ENCODE measurements at places on chromosomes 7 and 10.

DNA sequence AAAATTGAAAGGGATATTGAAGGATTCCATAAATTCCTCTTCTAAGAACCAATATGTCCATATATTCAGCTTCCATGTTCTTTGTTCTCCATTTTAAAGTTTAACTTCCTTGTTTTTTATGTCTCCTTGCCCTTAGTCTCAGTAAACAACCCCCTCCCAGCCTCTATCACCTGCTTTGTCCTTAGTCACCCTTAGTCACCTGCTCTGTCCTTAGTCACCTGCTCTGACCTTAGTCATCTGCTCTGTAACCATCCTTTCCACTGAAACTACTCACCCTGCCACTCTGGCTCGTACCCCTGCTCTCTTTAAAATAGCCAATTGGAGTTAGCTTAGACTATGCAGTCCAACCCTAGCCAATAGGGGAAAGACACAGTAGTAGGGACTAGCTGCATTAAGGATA is 136.2 kb upstream of the TMEM106B start:
- no peak for DNase-seq

DNA sequence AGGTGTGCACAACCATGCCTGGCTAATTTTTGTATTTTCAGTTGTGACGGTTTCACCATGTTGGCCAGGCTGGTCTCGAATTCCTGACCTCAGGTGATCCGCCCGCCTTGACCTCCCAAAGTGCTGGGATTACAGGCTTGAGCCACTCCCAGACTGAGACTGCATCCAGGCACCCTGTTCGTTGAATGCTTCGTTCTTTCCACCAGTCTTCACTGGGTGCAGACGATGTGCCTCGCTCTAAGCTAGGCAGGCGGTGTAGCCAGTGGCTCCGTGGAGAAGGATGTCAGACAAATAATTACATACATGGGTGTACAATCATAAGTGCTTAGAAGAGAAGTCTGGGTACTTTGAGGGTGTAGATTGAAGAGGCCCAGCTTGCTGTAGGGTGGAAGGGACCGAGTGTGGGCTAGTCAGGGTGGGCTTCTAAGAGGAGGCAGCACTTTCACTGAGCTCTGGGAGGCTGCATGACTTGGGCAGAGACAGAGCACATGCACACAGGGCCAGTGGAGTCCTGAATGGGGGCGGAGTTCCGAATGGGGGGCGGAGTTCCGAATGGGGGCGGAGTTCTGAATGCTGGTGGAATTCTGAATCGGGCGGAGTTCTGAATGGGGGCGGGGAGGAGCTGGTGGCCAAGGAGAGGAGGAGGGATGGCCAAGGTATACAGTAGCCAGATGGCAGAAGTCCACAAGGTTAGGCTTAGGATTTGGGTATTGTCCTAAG is 74.3 kb downstream of the COL26A1 start:
- no peak for DNase-seq

DNA sequence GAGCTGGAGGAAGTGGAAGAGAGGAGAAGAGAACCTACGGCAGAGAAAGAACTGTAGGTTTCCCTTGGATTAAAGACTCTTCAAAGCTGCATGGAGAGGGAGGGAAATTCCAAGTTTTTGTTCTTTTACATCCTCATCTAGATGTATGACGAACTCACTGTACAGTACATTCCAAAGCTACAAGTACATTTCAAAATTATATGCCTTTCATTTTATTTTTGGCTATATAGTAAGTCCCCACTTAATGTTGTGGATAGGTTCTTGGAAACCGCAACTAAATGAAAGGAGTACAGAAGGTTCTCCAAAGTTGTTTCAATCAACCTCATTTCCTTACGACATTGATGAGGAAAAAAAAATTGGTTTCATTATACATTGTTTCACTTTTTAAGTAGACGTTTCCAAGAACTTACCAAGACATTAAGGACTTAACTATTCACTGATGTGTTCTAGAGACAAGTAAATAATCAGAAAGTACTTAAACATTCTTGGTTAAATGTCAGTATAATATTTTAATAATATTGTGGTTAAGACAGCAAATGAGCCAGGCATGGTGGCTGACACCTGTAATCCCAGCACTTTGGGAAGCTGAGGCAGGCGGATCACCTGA is 16.1 kb upstream of the JMJD1C start:
- DNase-seq: no peak

DNA sequence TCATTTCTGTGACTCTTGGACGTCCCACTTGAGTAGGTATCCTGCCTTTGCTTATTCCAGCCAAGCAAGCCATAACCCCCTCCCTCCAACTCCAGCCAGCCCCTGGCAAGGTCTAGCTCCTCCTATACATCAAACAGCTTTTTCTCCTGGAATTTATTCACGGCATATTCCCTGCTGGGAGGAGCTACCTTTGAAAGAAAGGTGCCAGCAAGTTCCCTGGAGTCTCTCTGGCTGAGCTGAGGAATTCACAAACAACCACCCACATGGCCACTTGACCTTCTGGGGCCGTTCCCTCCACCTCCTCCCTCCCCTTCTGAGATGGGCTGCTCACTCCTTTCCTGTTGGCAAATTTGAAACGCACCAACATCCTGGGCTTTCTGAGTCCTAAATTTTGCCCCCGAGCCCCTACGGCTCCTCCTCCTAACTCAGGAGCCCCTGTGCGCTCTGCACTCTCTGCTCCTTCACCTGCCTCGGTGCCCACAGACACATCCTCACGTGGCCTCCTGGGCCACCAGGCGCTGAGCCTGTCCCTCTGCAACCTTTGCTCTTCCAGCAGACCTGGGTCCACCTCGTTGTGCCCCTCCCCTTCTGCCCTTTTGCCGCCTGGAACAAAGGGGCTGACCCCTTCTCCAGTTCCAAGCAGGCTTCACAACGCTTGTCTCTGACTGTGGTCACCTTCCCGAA is 48.0 kb downstream of the HSPA12A start:
- DNase-seq: no peak

GRCh38 chr10:124155781-124156435 is 62.5 kb upstream of the CHST15 start:
- no peak for DNase-seq

GRCh38 chr7:140685407-140686087 is 11.0 kb upstream of the NDUFB2 start:
- DNase-seq: no peak

- DNase-seq: no peak
Measured at GRCh38 chr10:28928484-28928883, 251.2 kb downstream of the BAMBI start.

GRCh38 chr7:85286446-85286845 is 99.6 kb upstream of the SEMA3D start:
- DNase-seq: no peak

- no peak for DNase-seq
Measured at GRCh38 chr7:31699050-31699449, 12.0 kb downstream of the PPP1R17 start.

DNA sequence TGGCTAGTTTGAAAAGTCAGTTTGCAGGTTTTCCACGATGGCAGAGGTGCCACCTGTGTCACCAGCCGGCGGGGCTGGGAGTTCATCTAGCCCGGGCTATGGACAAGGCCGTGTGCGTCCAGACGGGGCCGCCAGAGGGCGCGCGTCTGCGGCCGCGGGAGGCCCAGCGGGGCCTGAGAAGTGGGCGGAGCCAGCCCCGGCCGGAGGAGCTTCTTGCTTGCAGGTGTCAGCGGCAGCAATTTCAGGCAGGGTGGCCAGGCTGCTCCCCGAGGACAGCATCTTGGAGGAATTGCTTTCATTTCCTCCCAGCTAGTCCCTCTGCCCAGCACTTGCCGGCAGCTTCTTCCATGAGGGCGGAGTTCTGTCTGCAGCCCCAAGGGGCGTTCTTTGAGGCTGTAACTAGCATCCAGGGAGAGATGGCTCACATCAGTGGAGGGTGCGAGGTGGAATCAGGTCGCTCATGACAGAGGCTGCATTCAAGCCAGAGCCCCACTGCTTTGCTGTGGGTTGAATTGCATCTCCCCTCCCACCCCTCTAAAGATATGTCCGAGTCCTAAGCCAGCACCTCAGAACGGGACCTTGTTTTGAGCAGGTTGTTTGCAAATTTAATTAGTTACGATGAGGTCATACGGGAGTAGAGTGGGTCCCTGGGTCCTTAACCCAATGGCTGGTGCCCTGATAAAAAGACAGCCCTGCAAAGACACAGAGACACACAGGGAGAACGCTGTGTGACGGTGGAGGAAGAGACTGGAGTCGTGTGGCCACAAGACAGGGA is 85.9 kb upstream of the MKI67 start:
- peak; percentile 50 for DNase-seq

GRCh38 chr7:26193432-26194207 is 6.9 kb downstream of the HNRNPA2B1 start:
- no peak for DNase-seq

DNA sequence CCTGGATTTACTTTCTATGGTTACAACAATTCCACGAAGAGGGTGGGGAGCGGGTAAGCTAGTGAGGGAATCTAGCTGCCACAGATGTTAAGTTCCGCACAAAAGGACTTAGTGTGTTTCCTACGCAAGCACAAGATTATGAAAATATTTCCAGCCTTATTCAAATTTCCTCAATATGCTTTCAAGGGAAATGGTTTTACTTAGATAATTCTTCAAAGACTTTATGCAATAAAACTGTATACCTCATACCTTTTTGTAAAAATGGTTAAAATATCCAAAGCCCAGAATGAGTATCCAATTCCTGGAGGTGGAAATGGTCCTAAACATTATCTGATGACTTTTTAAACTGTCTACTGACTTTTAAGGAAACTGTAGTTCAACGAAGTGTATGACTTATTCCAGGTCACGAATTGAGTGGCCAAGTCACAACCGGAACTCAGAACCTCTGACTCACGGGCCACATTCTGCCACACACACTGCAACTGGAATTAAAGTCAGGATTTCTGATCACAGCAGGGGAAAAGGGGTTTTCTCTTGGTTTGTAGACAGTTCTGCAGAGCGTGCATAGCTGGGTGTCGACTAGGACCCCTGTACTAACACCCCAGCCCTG is 20.2 kb upstream of the INSIG1 start:
- no peak for DNase-seq
